ENCODE measurements at places on chromosomes 5 and 9.

- DNase-seq, result no peak
These were observed 131.1 kb downstream of the CHSY3 start for GRCh38 chr5:130035388-130035787.

GRCh38 chr5:44242791-44243190 lies 146.4 kb downstream of the FGF10 start:
- DNase-seq, result no peak

DNA sequence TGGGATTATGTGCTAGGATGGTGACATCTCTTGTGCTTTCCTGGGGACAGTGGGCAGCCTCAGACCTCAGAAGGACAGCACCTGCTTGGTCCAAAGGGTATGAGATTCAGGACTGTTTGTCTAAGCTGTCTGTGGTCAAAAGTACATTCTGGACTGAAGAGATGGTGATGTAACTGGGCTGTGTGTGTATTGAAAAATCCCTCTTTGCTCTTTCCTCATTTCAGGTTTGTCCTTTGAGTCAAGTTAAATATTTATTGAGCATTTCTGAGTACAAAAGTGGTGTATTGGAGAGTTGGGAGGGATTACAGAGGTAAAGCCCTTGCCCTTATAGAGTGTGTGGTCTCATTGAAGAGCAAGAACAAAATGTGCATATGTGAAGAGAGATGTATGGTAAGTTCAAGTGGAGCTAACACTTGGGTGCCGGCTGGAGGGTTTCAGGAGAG lies 46.7 kb downstream of the RCL1 start:
- no peak for DNase-seq

GRCh38 chr5:83475391-83475863 lies 3.9 kb downstream of the VCAN start:
- no peak for DNase-seq

DNA sequence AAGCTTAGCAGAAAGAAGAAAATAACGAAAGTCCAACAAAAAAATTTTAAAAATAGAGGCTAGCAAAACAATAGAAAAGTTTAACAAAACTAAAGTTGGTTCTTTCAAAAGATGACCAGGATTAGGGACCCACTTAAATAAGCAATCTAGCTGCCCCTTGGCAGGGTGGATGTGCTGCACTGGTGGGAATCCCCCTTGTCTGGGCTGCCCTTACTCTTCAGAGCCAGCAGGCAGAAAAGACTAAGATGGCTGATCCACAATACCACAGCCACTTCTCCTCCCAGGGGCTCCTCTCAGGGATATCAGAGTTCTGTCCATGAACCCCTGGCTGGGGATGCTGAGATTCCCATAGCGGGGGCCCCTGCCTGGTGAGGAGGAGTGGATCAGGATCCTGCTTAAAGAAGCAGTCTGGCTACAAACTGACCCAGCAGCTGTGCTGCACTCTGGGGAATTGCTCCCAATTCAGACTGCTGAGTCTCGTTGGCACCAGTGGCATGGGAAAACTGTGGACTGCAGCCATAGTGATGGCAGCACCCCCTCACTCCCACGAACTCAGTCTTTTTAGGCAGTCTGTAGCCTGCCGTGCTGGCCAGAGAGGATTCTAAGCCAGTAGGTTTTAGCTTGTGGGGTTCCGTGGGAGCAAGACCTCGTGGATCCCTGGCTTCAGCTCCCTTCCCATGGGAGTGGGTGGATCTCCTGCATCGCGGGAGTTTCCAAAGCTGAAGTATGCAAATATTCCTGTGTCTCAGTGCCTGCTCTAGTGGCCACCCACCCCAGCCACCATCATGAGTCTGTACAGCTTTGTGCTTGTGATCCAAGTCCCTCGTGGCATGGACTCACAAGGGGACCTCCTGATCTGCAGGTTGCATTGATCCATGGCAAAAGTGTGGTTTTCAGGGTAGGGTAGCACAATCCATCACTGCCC lies 2.9 kb upstream of the INSL6 start:
- no peak for DNase-seq

GRCh38 chr9:6218099-6218502 lies 2.5 kb downstream of the IL33 start:
- DNase-seq, result no peak

- no peak for DNase-seq
These were observed 121.5 kb downstream of the MAST4 start for GRCh38 chr5:66717455-66718373.

- no peak for DNase-seq
These were observed 150.6 kb downstream of the FRMD3 start for GRCh38 chr9:83387401-83388185.

GRCh38 chr5:58724992-58725391 lies 142.1 kb downstream of the RAB3C start:
- DNase-seq, result no peak

GRCh38 chr5:110824936-110825441 lies 86.2 kb downstream of the SLC25A46 start:
- no peak for DNase-seq

DNA sequence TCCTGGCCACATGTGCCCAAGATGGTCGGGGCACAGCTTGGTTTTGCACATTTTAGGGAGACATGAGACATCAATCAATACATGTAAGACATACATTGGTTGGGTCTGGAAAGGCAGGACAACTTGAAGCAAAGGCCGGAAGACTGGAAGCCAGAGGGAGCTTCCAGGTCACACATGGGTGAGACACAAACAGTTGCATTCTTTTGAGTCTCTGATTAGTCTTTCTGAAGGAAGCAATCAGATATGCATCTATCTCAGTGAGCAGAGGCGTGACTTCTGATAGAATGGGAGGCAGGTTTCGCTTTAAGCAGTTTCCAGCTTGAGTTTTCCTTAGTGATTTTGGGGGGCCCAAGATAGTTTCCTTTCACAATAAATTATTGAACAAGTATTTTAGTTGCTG lies 172.5 kb downstream of the RASEF start:
- DNase-seq, result no peak

DNA sequence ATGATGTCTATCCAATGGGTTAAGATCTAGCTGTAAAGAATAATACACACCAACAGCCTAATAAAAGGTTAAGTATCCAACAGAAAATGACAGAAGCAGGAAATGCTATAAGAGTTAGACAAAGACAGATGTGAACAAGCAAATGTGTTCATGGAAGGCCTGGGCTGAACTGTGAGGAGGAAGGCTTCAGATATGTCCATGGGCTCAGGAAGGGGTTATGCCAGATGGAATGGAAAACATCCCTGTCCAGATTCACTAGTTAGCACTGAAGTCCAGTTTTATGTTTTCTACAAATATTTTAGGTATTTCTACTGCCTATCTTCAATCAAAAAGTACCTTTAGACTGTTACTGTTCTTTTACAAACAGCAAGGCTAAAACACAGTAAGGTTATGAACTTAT lies 27.1 kb downstream of the ERAP1 start:
- no peak for DNase-seq

- no peak for DNase-seq
These were observed 24.7 kb upstream of the NUDT12 start for GRCh38 chr5:103587185-103587748.

- DNase-seq, result peak; percentile 55
These were observed at the start of gene CORO2A for GRCh38 chr9:98192503-98193335. TSS of gene CORO2A (minus strand) at chr9:98192637. CDS start at chr9:98157660, 34,977 bp downstream.

DNA sequence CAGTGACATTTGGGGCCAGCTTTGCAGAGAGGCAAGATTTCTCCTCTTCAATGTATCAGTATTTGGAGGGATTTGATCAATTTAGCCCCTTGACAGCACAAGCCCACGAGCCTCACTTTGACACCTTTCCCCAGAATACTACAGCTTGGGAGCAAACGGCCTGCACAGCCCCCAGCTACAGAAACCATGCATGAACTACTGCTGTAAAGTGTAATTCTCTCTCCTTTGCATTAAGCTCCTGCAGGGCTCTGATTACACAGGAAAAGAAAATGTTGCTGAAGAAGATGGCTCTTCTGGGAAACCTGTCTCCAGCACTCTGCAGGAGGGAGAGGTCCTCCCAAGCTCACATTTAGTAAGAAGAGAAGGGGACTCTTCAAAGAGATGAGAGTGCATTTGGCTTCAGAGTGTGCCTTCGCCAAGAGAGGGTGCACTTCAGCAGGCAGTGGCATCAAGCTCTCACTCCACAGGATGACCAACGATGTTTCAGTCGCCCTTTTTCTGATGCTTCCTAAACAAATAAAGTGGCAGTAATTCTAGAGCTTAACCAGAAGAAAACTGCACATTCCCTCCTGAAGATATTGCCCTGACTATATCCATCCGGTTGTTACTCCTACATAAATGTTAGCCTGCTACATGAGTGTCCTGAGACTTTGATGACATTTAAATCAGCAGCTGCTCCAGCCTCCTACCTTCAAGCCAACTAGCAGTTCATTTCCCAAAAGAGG lies 272.2 kb downstream of the AUH start:
- no peak for DNase-seq

DNA sequence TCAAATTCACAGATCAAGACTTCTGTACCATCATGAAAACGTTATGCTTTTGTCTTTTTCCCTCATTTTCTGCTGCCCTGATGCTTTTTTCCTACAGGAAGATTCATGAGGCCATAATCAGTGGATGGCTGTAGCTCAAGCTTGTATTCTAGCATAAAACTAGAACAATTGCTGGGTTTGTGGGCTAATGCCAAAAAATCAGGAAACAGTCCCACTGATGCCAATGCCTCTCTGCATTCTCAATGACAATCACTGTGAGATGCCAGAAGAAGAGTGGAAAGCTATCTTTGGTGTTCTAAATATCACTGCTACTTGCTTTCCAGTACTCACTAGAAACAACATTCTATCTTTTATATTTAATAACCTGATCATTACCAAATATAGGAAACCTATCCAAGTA lies 33.3 kb upstream of the FAM170A start:
- DNase-seq, result no peak

DNA sequence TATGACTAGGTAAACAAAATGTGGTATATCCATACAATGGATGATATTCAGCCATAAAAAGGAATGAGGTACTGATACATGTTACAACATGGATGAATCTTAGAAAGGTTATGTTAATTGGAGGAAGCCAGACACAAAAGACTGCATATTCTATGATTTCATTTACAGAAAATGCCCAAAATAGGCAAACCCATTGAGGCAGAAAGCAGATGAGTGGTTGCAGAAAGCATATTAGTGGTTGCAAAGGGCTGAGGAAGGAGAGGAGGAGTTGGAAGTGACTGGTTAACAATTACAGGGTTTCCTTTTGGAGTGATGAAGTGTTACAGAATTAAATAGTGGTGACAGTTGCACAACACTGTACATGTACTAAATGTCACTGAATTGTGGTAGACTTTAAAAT lies 17.7 kb downstream of the PLGRKT start:
- DNase-seq, result no peak

DNA sequence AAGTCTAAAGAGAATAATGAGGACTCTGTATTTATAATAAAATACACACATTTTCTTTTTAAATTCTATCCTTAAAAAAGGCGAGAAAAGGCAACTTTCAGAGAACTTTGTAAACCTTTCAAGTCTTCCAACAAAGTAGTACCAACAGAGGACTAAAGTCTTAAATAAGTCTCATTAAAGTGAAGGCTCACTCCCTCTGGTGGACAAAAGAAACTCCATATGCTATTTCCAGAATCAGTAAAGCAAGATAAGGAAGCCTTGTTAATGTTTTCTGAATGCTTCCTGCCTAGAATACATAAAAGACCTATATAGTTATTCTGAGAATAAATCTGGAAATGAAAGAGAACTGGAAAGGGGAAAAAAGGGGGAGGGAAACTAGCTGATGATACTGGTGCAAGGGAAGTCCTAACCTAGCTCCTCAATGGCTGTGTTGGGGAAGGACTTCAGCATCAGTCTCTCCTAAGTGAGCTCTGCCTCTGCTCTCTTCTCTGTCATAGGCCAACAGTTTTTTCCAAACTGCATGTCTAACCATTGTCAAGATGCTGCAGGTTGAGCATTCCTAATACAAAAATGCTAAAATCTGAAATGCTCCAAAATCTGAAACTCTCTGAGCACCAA lies 7.2 kb downstream of the HMGCS1 start:
- DNase-seq, result peak; percentile 26

DNA sequence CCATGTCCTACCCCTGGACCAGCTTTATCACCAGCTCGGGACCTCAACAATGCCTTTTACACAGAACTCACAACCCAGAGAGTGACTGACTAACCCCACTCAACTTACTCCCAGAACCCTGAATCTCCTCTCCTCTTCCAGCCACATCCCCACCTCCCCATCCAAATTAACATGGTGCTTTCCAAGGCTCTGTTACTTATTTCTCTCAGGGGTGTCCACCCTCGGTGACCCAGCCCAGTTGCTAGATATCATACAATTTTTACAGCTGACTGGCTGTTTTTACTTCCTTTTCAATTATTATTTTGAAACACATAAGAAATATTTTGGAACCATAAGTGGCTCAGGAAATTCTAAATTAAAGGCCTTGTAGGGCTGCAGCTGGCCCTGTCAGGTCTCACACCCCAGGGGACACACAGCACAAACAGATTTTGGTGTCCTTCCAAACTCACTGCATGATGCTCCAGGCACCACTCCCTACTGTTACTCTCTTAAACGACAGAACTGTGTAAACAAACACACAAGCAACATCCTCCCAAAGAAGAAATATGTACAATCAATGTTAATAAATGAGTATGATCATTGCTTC lies 180.6 kb downstream of the ADAMTS12 start:
- no peak for DNase-seq

GRCh38 chr5:107072967-107073366 lies 597.8 kb downstream of the EFNA5 start:
- no peak for DNase-seq

DNA sequence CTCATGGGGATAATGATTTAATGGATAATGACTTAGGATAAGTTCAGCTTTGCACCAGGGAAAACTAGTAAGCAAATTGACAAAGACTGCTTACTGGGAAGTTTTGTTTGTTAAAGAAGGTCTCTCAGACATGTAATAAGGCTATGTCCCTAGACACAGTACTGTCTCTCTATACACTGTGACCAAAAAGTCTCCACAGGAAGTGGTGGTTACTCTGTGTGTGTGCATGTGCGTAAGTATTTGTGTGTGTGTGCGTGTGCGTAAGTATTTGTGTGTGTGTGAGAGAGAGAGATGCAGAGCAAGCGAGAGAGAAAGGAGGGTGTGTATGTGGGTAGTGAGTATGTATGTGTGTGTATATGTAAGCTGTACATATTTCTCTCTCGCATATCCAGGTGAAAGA lies 229.6 kb downstream of the GLIS3 start:
- no peak for DNase-seq

GRCh38 chr9:100579665-100580064 lies 1.8 kb downstream of the CAVIN4 start:
- no peak for DNase-seq

Data from stimulated activated naive CD4-positive, alpha-beta T cell (primary cell).